Spleen (tissue), 13 donors: ENCODE measurements at places on chromosomes 2 and 18. TPM values are rescaled to one million over a fixed set of nuclear protein-coding genes. Genes with fewer than 3 reads are reported as not detected.

The POTEC gene
- not detected for polyA plus RNA-seq

The CNGA3 gene
- polyA plus RNA-seq: not detected

The MLPH gene
- polyA plus RNA-seq: 0.09 TPM

The TBR1 gene
- not detected for polyA plus RNA-seq

The WDR7 gene
- 3.4 TPM for polyA plus RNA-seq

The LIMS4 gene
- polyA plus RNA-seq: 0.15 TPM

The CHST9 gene
- 1.0 TPM for polyA plus RNA-seq

The HOXD4 gene
- 2.1 TPM for polyA plus RNA-seq

The TRIM43 gene
- polyA plus RNA-seq: not detected

The LIMS2 gene
- polyA plus RNA-seq: 437 TPM

The SLC4A5 gene
- polyA plus RNA-seq: 1.1 TPM

The MAB21L4 gene
- polyA plus RNA-seq: 0.04 TPM

The C2orf80 gene
- polyA plus RNA-seq: not detected

The ERCC3 gene
- polyA plus RNA-seq: 28.6 TPM

The LAMA1 gene
- polyA plus RNA-seq: 0.45 TPM

DNA sequence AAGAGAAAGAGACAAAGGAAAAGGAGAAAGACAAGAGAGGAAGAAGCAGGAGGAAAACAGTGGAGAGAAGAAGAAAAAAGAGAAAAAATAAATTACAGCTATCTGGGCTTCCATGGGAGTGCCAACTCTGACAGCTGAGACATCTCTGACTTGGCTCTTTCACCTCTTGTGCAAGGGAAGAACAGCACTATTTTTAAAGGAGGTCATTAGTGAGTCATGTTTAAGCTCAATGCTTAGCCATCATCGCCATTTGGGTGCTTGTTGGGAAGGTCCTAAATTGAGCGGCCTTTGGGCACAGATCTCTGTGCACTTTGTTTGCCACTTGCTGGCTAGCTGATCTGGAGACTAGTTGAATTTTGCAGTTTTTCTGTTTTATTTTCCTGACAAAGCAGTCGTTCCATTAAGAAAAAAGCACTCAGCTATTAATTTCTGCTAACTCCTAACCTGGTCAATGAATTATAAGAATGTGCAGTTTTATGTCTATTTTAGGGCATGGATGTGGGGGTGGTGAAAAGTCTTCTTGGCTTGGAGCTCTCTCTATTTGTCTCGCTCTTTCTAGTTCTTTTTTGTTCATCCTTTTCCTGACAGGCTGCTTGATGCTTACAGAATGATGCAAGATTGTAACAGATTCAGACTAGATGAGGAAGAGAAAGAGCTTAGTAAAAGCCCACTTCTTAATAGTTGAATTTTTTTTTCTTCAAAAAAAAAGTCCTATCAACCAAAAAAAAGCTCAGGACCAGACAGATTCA lies 231.5 kb downstream of the SLC8A1 start:
- H3K4me1 ChIP-seq: no peaks in the 10 kb centered on the region
- no peaks in the 10 kb centered on the region for H3K36me3 ChIP-seq
- no peak overlapping the region for H3K27ac ChIP-seq
- H3K27me3 ChIP-seq: no peaks in the 10 kb centered on the region
- no peak for DNase-seq

DNA sequence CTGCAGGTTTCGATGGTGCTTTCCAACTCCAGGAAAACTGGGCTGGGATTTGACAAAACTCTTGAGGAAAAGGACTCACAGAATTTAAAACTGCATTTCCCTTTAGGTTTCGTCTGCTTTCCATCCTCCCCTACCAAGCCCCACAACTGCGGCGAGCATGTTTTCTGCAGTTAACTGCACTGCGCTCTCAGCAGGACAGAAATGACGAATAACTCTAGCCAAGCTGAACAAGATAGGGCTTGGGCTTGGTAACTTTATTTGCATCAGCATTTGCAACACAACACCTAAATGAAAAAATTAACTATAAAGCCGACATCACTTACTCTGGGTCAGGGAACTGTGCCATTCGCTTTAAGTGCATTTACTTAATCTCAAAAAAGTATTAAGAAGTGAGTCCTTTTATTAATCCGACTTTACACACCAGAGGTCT lies 669 bp upstream of the PIKFYVE start:
- peak overlapping the region; percentile 95 for H3K27ac ChIP-seq
- peak; percentile 85 for DNase-seq
- H3K4me3 ChIP-seq: peak overlapping the region; percentile 79
- no peaks in the 10 kb centered on the region for H3K27me3 ChIP-seq
- H3K4me1 ChIP-seq: peaks cover 51% of the 10 kb centered on the region

DNA sequence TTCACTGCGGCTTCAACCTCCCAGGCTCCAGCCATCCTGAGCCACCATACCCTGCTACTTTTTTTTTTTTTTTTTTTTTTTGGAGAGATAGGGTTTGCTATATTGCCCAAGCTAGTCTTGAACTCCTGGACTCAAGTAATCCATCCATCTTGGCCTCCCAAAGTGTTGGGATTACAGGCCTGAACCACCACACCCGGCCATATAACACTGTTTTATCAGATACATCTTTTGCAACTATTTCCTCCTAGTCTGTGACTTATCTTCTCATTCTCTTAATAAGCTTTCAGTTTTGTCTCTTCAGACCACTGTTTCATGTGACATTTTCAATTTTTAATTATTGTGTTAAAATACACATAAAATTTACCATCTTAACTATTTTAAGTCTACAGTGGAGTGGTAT lies 35.7 kb upstream of the FAM117B start:
- DNase-seq: no peak
- no peak overlapping the region for H3K4me3 ChIP-seq
- H3K36me3 ChIP-seq: no peaks in the 10 kb centered on the region

DNA sequence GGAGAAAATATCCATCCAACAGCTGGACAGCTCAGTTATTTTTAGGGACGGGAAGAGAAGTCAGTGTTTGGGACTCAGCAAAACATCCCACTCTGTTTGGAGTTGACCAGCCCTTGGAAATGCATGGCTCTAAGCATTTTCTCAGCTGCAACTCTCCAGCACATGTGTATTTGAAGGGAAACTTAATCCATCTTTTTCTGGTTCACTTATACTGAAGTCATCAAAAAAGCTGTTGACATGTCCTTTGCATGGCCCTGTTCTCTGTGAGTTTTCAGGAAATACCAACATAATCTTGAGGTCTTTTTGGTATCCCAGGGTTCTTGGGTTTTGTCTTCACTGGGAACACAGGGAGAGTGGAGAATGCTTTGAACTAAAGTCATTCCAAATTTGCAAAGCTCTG lies 91.9 kb upstream of the CELF4 start:
- no peaks in the 10 kb centered on the region for H3K36me3 ChIP-seq
- no peak overlapping the region for H3K27ac ChIP-seq
- no peaks in the 10 kb centered on the region for H3K27me3 ChIP-seq
- H3K4me1 ChIP-seq: no peaks in the 10 kb centered on the region
- H3K4me3 ChIP-seq: no peak overlapping the region
- no peak for DNase-seq

GRCh38 chr18:42509750-42510415 lies 554.8 kb downstream of the PIK3C3 start:
- no peak overlapping the region for H3K4me3 ChIP-seq
- H3K27me3 ChIP-seq: no peaks in the 10 kb centered on the region
- no peaks in the 10 kb centered on the region for H3K36me3 ChIP-seq
- H3K4me1 ChIP-seq: no peaks in the 10 kb centered on the region

DNA sequence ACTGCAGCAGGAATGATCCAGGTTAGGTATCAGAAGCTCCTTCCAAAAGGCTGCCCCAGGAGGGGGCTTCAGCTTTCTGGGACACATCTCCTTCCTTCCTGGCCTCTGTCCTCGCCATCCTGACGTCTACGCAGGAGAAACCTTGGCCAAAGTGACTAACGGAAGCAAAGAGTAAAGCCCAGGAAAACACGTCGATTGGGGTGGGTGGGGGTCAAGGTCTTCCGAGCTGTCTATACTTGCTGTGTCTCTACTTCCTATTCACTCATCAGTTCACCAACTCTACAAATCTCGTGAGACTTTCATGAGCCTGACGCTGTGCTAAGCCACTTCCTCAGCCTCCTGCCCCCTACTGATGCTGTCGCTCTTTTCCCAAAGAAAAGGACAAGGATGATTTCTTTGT lies 212.6 kb downstream of the TNS1 start:
- peaks cover 32% of the 10 kb centered on the region for H3K36me3 ChIP-seq
- H3K4me1 ChIP-seq: peaks cover 51% of the 10 kb centered on the region
- H3K27ac ChIP-seq: peak overlapping the region; percentile 47
- H3K27me3 ChIP-seq: no peaks in the 10 kb centered on the region

GRCh38 chr2:24872344-24873115 lies 47.5 kb downstream of the ADCY3 start:
- H3K4me3 ChIP-seq: no peak overlapping the region
- DNase-seq: no peak
- no peaks in the 10 kb centered on the region for H3K27me3 ChIP-seq
- peaks cover 6% of the 10 kb centered on the region for H3K36me3 ChIP-seq

- no peaks in the 10 kb centered on the region for H3K27me3 ChIP-seq
- DNase-seq: no peak
- no peaks in the 10 kb centered on the region for H3K36me3 ChIP-seq
- peaks cover 6% of the 10 kb centered on the region for H3K4me1 ChIP-seq
- no peak overlapping the region for H3K27ac ChIP-seq
These were observed 3.7 kb downstream of the MTX2 start for GRCh38 chr2:176272870-176273459.

DNA sequence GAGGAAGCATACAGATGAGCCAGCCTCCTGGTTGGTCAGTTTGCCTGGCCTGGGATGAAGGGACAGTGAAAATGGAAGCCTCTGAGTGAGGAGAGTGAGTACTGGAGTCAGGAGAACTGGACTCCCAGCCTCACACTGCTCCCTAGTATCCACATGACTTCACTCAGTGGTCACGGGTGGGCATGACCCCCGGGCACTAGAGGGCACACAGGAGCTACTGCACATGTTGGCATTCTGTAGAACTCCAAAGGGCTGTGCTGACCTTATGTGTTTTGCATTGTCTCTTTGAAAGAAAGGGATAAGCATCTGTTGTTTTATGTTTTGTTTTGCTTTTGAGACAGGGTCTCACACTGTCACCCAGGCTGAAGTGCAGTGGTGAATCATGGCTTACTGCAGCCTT lies 23.7 kb downstream of the NCAPH start:
- no peaks in the 10 kb centered on the region for H3K27me3 ChIP-seq
- no peak for DNase-seq
- H3K27ac ChIP-seq: no peak overlapping the region
- H3K4me3 ChIP-seq: no peak overlapping the region
- no peaks in the 10 kb centered on the region for H3K36me3 ChIP-seq
- no peaks in the 10 kb centered on the region for H3K4me1 ChIP-seq

DNA sequence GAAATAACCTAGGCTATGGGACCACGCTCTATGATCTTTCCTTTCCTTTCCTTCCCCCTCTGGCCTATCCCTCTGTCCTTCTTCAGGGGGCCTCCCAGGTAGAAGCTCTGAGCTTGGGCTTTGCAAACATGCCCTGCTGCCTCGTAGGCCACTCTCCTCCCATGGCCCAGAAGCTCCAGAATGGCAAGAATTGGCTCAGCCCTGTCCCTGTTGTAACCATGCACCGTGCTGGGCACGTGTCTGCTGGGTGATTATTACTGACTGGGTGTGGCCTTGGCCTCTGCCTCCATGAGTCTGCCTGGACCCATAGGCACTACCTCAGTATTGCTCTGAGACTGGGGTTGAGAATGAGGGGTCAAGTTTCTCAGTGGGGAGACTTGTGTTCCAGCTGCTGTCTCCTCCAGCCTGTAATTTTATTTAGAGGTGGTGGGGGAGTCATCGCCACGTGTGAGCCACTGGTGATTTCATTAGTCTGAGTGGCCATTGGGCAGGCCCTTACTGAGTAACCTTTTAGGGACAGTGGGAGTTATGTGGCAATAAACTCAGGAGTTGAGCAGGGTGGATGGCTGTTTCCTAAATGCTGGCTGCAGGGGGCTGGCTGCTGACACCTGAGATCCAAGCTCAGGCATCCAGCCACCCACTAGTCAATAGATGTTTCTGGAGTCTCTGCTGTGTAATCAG lies 157.9 kb downstream of the CLIP4 start:
- H3K4me1 ChIP-seq: no peaks in the 10 kb centered on the region
- H3K27ac ChIP-seq: no peak overlapping the region
- DNase-seq: no peak

- no peak overlapping the region for H3K4me3 ChIP-seq
- no peaks in the 10 kb centered on the region for H3K4me1 ChIP-seq
- no peaks in the 10 kb centered on the region for H3K36me3 ChIP-seq
- H3K27me3 ChIP-seq: no peaks in the 10 kb centered on the region
- no peak for DNase-seq
- no peak overlapping the region for H3K27ac ChIP-seq
These were observed 99.2 kb upstream of the KYNU start for GRCh38 chr2:142778289-142778688.

GRCh38 chr18:52352920-52353319 lies 12.9 kb downstream of the DCC start:
- no peak overlapping the region for H3K4me3 ChIP-seq
- H3K4me1 ChIP-seq: no peaks in the 10 kb centered on the region
- no peak overlapping the region for H3K27ac ChIP-seq
- no peak for DNase-seq
- no peaks in the 10 kb centered on the region for H3K36me3 ChIP-seq

DNA sequence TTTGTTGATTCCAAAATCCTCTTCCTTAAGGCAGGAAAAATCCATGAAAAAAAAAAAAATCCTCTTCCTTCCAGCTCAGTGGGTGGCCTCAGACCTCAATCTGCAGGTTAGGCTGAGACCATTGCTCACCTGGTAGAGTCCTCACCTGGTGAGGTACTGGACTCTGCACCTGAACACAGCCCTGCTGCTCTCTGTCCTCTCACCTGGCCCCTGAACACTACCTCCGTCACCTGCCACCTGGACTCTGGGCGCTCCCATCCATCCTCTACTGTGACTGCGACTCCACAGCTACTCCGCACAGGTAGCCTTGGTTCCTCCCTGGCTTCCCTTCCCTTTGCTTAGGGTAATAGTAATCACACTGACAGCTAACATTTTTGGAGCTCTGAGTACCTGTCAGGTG lies 22.1 kb downstream of the TYMS start:
- H3K27ac ChIP-seq: no peak overlapping the region
- H3K4me3 ChIP-seq: no peak overlapping the region
- no peaks in the 10 kb centered on the region for H3K4me1 ChIP-seq
- H3K27me3 ChIP-seq: no peaks in the 10 kb centered on the region
- no peak for DNase-seq
- peaks cover 98% of the 10 kb centered on the region for H3K36me3 ChIP-seq

DNA sequence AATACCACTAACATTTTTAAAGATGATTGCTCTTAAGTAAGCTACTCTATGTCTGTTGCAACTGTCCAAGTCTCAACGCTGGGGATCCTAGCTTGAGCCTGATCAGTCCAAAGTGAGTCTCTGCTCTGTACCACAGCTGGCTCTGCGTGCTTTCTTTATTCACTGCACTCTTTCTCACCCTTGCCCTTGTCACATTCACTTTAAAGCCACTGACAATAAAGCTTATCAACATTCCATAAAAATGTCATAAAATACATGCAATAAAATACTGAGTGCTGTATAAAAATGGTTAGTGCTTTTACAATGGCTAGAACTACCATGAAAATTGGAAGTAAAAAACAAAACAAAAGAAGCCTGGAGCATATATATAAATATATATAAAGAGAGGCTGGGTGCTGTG lies 45.5 kb upstream of the LRRTM4 start:
- H3K27me3 ChIP-seq: no peaks in the 10 kb centered on the region
- no peaks in the 10 kb centered on the region for H3K36me3 ChIP-seq
- no peaks in the 10 kb centered on the region for H3K4me1 ChIP-seq
- no peak overlapping the region for H3K27ac ChIP-seq
- DNase-seq: no peak
